ENCODE measurements at places on chromosomes 1 and 21. TPM values are rescaled to one million over a fixed set of nuclear protein-coding genes. Genes with fewer than 3 reads are reported as not detected.

Gene OPN3
- total RNA-seq = 15.4 TPM

Gene NPL
- total RNA-seq = 3.4 TPM

Gene ROR1
- 13.6 TPM for total RNA-seq

DNA sequence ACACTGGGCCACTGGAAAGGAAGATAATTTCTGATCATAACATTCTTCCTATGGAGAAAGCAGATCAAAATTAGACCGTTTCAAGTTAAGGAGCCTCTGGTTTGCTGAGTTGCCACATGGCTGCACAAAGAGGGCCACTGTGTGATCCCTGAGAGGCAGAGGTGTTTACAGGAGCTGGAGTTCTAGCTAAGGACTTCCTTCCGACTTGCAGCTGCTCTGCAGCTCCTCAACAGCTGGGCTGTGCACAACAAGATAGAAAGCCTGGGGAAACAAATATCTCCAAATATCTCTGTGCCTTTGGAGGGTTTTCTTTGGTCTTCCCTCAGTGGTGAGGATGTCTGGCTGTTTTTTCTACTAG is 26.8 kb downstream of the GADD45A start:
- DNase-seq = peak; percentile 41

GRCh38 chr1:12549460-12550349 is 68.3 kb downstream of the DHRS3 start:
- DNase-seq = peak; percentile 80

- no peak for DNase-seq
These were observed 59.4 kb downstream of the DIPK1A start for GRCh38 chr1:92901699-92902405.

GRCh38 chr21:17428484-17428869 is 84.4 kb upstream of the CXADR start:
- DNase-seq = no peak
